HCEC 1CT (cell line): ENCODE measurements at places on chromosomes 4 and X.

DNA sequence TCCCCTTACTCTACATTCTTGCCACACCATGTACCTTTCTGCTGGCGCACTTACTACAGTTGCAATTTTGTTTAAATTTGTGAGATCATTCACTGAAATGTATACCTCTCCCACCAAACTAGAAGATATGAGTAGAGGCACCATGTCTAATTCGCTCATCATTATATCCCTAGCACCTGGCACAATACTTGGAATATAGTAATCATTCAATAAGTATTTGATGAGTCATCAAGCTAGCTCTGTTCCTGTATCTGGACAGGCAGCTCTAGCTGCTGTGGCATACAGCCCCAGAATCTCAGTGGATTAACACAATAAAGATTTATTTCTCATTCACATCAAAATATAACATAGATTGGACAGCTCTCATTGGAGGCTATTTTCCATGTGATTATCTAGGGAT, 245.9 kb downstream of the IDS start:
- no peak for DNase-seq

- no peak for DNase-seq
Observed at GRCh38 chr4:147085781-147086180, 140.1 kb upstream of the TTC29 start.

- DNase-seq, result no peak
Observed at GRCh38 chrX:120207009-120207605, 43.5 kb upstream of the ZBTB33 start.

GRCh38 chr4:33080275-33080674, 2360.1 kb downstream of the PCDH7 start:
- no peak for DNase-seq

DNA sequence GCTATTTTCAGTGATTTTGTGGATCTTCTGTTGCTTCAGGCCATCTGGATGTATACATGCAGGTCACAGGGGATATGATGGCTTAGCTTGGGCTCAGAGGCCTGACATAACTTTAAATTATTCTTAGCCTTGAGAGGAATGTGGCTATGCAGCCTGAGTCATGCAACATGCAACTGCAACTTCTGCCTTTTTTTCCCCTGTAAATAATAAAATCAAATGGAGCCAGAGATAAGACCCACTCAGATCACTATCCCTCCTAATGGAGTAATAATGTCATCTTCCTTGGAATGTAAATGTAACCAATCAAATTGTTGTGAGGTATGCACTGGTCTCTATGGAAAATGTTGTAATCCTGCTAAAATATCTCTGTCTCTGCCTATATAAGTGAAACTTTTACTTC, 54.9 kb downstream of the MAGEB17 start:
- peak; percentile 21 for DNase-seq

DNA sequence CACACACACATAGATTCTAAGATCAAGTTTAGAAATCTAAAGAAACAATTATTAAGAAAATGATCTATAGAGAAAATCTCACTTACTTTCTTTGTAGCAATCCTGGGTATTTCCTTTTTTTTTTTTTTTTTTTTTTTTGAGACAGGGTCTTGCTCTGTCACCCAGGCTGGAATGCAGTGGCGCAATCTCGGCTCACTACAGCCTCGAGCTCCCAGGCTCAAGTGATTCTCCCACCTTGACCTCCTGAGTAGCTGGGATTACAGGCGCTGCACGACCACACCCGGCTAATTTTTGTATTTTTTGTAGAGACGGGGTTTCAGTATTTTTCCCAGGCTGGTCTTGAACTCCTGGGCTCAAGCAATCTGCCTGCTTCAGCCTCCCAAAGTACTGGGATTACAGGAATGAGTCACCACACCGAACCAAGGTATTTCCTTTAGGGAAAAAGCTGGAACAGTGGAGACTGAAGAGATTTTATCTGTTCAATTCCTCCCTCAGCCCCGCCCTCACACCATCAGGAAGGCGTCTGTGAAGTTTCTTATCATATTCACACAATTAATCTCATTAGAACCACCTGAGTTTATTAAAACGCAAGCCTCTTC, at the start of gene TRIML2:
TSS of gene TRIML2 (minus strand) at position 447 of the 599 bp plus-strand sequence. CDS start 4,235 bp downstream, outside the sequence.
- peak; percentile 22 for DNase-seq

- peak; percentile 49 for DNase-seq
Observed at GRCh38 chrX:30971774-30972603, 82.9 kb upstream of the TAB3 start.

GRCh38 chr4:76772498-76773106, 125.3 kb downstream of the SOWAHB start:
- DNase-seq, result peak; percentile 48

DNA sequence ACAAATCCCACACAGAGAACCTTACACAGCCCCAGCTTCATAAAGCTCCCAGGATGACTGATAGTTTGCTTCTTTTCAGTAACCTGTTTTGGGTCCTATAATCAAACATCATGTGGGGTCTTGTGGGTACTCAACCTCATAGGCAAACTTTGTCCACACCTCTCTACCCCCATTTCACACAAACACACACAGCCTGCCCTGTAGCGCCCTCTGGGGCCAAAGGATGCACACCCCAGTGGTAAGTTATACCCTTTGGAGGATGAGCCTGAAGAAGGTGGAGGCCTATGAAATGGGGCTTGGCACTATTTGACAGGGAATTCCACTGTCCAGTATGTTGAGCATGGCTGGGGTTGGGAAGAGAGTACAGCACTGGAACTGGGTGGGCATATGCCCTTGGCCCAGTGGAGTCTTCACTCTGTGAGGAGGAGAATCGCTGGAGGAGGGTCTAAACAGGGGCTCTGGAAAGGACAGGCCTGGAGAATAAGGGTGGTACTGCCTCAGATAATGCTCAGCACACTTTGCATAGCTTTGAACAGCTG, 30.5 kb upstream of the COL25A1 start:
- no peak for DNase-seq

- DNase-seq, result no peak
Observed at GRCh38 chrX:28659269-28659668, 72.0 kb downstream of the IL1RAPL1 start.

- DNase-seq, result peak; percentile 85
Observed at GRCh38 chr4:153541456-153542096, 75.4 kb downstream of the TMEM131L start.

DNA sequence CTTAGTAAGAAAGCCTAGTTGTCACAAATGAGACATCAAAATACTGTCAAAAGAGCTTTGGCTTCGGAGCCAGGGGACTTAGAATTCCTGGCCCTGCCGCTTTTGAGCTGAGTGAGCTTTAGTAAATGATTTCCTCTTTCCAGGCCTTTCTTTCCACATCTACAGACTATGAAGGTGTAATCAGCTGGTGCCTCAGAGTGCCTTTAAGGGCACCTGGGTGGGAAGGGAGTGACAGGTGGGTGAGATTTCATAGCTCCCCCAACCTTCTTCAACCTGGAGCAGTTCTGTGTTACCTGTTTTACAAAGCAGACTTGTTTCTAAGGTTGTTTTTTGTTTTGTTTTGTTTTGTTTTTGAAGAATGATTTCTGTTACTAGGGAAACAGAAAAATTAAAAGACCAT, 154.7 kb upstream of the BOD1L1 start:
- no peak for DNase-seq

- DNase-seq, result no peak
Observed at GRCh38 chrX:23344238-23344903, 9.7 kb downstream of the PTCHD1 start.

DNA sequence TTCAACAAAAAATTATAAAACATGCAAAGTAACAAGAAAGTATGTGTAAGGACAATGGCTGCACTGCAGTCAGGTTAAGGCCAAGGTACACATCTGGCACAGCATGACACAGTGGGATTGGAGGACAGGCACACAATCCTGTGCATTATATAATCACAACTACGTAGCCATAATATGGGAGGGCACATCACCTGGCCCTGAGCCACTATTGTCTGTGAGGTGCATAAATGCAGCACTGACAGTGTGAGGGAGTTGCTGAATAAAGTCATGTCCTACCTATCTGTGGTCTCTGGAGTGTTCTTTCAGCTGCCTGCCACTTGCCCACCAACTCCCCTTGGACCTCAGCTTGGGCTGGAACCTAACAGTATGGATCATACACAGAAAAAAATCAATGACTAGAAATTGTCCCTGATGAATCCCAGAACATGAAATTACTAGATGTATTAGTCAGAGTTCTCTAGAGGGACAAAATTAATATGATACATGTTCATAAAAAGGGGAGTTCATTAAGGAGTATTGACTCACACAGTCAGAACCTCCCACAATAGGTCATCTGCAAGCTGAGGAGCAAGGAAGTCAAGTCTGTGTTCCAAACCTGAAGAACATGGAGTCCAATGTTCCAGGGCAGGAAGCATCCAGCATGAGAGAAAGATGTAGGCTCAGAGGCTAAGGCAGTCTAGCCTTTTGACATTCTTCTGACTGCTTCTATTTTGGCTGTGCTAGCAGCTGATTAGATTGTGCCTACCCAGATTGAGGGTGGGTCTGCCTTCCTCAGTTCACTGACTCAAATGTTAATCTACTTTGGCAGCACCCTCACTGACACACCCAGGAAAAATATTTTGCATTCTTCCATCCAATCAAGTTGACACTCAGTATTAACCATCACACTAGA, 46.4 kb upstream of the KCTD8 start:
- no peak for DNase-seq

GRCh38 chr4:76108467-76109181, 34.1 kb downstream of the ART3 start:
- DNase-seq, result peak; percentile 22

- DNase-seq, result no peak
Observed at GRCh38 chr4:107683873-107684272, 36.2 kb downstream of the PAPSS1 start.

DNA sequence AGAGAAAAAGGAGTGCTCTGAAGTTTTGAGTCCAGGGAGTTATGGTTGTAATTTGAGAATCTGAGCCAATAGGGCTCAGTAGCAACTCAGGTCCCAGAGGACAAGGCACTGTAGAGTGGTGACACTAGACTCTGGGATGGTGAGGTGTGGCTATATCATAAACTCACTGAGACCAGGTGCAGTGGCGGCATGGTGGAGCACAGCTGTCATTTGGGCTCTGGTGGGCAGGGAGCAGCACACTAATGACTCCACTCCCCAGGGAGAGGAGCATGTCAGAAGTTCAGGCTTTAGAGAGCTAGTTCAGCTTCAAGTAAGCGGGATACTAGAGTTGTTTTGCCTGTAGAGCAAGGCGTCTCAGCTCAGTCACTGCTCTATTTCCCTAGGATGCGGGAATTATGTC, 165.4 kb upstream of the USP38 start:
- DNase-seq, result no peak

GRCh38 chrX:123108513-123109427, 75.3 kb upstream of the GRIA3 start:
- DNase-seq, result no peak

- DNase-seq, result no peak
Observed at GRCh38 chr4:950136-951020, 18.1 kb downstream of the TMEM175 start.

DNA sequence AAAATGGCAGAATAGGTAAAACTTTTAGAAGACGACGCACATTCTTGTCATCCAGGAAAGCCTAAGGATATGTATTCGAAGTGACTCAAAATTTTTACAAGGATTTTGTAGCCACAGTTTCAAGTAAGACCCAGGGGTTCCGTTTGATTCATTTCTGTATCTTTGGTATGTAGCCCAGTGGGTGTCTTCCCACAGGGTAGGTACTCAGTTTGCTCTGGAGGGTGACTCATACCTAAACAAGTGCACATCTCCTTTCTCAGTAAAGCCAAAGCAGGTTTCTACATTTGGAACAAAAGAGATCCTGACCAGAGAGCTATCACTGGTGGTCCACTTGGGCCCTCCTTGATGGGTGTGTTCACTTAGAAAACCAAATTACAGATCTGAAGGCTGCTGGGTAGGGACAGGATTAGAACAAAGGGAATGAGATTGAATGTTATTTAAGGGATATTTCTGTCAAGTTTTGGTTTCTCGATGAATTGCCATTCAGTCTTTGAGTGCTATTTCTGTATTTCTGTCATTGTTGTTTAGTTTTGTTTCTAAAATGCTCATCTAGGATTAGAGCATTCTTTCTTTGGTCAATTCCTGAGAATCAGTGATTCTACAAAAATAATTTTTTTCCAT, 56.1 kb downstream of the PLS3 start:
- DNase-seq, result peak; percentile 77

DNA sequence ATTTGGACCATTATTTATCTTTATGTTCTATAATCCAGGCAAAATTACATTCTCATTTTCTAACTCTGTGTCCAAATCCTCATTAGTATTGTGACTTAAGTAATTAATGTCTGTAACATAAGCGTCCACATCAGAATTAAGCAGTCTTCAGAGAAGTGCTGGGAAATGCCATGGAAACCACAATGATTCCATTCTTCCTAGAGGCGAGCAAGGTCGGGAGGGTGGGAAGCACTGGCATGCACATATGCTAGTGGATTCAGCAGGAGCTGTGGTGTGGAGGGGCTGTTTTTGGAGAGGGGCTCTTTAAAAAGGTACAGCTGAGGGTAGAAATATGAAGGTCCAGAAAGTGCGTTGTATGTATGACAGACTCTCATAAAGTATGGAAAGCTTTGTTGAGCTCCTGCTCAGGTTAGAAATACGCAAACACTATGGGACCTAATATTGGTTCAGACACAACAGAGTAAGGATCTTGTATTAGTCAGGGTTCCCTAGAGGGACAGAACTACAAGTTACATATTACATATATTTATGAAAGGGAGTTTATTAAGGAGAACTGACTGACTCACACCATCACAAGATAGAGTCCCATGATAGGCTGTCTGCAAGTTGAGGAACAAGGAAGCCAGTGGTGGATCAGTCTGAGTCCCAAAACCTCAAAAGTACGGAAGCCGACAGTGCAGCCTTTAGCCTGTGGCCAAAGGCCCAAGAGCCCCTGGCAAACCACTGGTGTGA, 61.5 kb downstream of the GLRA2 start:
- DNase-seq, result no peak

DNA sequence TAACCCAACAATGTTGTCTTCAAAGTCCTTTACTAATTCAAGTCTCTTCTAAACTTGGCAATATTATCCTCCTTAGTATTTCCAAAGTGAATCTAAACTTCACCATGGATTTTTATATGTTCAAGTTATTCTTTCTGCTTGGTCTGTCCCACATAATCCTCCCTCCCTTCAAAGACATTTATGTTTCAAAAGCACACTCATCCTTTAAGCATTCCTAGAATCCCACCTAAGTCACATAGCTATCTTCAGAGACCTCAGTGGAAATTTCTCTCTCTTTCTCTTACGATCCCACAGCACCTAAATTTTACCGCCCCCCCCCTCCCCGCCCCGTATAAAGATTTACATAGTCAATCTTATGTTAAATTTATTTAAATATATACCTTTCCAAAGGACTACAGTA, 314.9 kb upstream of the GRIA3 start:
- no peak for DNase-seq

DNA sequence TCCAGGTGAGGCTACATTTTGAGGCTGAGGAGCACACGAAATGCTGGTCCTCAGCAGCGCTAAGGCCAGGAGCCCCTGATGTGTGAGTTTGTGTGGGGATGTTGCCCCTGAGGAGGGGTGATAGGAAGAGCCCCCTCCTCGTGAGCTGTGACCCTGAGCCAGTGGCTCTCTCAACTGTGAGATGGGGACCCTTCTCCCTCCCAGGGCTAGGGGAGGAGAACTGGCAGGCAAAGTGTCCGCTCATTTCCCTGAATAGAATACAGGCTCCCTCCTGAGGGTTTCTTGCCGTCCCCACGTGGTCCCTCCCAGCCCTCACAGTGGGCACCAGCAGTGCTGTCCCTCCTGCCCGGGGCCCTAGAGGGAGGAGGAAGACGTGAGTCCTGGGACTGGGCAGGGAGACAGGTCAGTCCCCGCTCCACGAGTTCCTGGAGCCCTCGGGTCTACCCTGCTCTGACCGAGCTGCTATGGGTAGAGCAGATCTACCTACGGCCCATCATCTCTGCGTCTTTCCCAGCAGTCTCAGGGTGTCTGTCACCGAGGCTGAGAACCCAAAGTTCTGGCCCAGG, 21.0 kb upstream of the TBC1D14 start:
- no peak for DNase-seq
